ENCODE measurements at places on chromosomes 7 and 10. TPM values are rescaled to one million over a fixed set of nuclear protein-coding genes. Genes with fewer than 3 reads are reported as not detected.
A peak's percentile ranks its signal among the peaks of the same experiment; 100 is the strongest.

- DNase-seq, result peak; percentile 87
These were observed 5.3 kb downstream of the SRGN start for GRCh38 chr10:69092959-69093850.

DNA sequence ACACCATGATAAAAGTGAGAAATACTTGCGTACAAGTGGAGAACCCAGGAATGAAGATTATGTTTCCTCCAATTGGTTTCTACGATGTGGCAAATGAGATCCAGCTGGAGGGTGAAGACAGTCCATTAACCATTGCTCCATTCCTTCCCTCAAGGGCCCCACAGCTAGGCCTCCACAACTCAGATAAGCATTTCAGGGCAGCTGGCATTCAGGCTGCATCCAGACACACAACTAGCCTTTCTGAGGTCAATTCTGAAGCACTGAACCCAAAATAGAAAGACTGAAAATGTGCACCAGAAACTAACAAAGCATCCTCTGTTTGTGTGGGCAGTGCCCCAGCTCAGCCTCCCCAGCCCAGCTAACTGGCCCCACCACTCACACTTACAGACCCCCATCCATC is 94.8 kb downstream of the GSAP start:
- no peak for DNase-seq

GRCh38 chr7:98816967-98817710 is 52.7 kb downstream of the TMEM130 start:
- DNase-seq, result no peak

GRCh38 chr10:45422207-45422865 is 48.3 kb downstream of the ALOX5 start:
- DNase-seq, result no peak

DNA sequence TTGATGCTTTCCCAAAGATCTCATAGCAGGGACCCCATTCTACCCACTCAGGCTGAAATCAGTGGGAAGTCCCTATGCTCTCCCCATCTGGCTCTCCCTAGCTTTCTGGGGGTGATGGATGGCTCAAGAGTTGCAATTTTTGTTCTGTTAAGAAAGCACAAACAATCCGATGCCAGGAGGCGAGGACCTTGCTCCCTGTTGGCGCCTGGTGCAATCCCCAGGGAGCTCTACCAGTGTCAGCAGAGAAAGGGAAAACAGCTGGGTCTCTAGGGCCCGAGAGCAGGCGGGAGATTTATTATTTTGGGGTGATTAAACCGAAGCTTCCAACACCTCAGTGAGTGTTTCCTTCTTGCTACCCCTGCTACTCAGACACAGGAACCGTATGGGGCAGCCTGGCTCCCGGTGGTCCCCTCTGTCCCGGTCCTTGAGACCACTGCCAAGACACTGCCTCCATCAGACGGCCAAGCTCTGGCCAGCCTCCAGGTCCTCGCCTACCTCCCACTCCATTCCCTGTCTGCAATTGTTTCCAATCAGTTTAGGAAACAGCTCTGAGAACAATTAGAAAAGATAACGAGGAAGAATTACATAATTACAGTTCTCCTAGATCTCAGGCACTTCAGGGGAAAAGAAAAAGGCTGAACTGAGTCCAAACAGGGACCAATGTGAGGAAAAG is 147.9 kb downstream of the PLXNA4 start:
- DNase-seq, result no peak

GRCh38 chr10:104193787-104194186 is 38.4 kb downstream of the CFAP43 start:
- no peak for DNase-seq

- no peak for DNase-seq
These were observed 18.1 kb downstream of the SLC35G1 start for GRCh38 chr10:93911866-93912265.

PRPS1L1 gene
- total RNA-seq, result not detected

CTAGE15 gene
- total RNA-seq, result 0.27 TPM

NEURL1 gene
- 19.9 TPM for total RNA-seq

NOC3L gene
- total RNA-seq, result 21.8 TPM

Measured in M059J (cell line).